ENCODE measurements at places on chromosomes 7 and 10. TPM values are rescaled to one million over a fixed set of nuclear protein-coding genes. Genes with fewer than 3 reads are reported as not detected.

DNA sequence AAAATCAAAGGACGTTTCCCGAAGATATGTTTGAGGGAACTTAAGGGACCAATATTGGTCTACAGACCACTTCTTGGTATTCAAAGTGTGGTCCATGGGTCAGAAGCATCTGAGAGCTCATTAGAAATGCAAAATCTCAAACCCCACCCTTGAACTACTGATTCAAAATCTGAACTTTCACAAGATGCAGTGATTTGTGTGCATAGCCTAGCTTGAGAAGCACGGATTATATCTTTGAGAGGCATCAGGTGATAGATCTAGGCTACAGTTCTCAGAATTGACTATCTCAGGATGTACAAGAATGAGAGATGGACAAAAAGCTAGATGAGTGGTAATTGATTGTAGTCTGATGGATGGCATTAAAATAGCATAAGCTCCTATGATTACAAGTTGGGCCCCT lies 19.5 kb downstream of the CYP3A4 start:
- no peak overlapping the region for H3K4me3 ChIP-seq
- DNase-seq = no peak
- no peaks in the 10 kb centered on the region for H3K36me3 ChIP-seq
- H3K4me1 ChIP-seq = no peaks in the 10 kb centered on the region
- H3K27ac ChIP-seq = no peak overlapping the region

DNA sequence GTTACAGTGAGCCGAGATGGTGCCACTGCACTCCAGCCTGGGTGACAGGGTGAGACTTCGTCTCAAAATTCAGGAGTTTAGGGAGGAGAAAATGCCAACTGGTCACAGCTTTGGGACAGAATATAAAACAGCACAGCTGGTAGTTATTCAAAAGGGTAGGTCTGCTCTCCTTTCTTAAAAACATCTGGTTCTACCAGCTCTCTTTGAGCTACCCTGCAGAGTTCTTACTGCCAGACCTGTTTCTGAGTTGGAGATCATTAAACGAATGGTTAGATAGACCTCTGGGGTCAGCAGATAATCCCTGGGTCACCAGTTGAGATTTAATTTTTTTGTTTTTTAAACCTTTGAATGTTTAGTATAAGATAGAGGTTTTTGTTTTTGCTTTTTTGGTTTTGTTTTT lies 52.6 kb downstream of the MCU start:
- H3K4me3 ChIP-seq = no peak overlapping the region
- H3K36me3 ChIP-seq = no peaks in the 10 kb centered on the region
- no peaks in the 10 kb centered on the region for H3K27me3 ChIP-seq
- no peak for DNase-seq

GRCh38 chr10:123236126-123236525 lies 81.9 kb downstream of the BUB3 start:
- DNase-seq = no peak
- no peaks in the 10 kb centered on the region for H3K27me3 ChIP-seq
- no peak overlapping the region for H3K27ac ChIP-seq
- H3K36me3 ChIP-seq = no peaks in the 10 kb centered on the region

- H3K4me1 ChIP-seq = no peaks in the 10 kb centered on the region
- H3K27me3 ChIP-seq = no peaks in the 10 kb centered on the region
- H3K27ac ChIP-seq = no peak overlapping the region
- no peaks in the 10 kb centered on the region for H3K36me3 ChIP-seq
- H3K4me3 ChIP-seq = no peak overlapping the region
Observed at GRCh38 chr10:116880716-116881482, 31.6 kb downstream of the ENO4 start.

- H3K27me3 ChIP-seq = no peaks in the 10 kb centered on the region
- peaks cover 4% of the 10 kb centered on the region for H3K36me3 ChIP-seq
- DNase-seq = no peak
- H3K4me1 ChIP-seq = no peaks in the 10 kb centered on the region
- H3K27ac ChIP-seq = no peak overlapping the region
Observed at GRCh38 chr10:127434006-127434405, 115.1 kb upstream of the NPS start.

- peaks cover 10% of the 10 kb centered on the region for H3K4me1 ChIP-seq
- DNase-seq = no peak
- H3K4me3 ChIP-seq = no peak overlapping the region
- H3K36me3 ChIP-seq = no peaks in the 10 kb centered on the region
- no peaks in the 10 kb centered on the region for H3K27me3 ChIP-seq
Observed at GRCh38 chr10:112517451-112517862, 70.4 kb downstream of the VTI1A start.

DNA sequence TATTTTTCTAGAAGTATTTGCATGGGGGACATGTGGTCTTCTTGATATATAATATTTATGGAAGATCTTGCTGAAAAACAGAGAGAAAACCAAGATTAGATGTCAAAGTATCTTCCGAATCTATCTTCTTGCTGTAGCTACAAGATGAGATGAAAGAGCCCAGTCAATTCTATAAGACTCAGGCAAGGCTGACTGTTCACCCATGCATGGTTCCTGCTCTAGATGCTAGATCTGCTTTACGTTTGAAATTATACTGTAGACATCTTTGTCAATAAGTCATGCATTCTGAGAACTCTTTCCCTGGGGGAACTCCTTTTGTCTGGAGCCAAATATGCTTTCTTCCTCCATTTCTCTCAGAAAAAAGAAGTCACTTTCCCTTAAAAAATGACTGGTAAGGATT lies 1292.0 kb downstream of the XPNPEP1 start:
- H3K27ac ChIP-seq = no peak overlapping the region
- DNase-seq = no peak
- H3K36me3 ChIP-seq = no peaks in the 10 kb centered on the region
- no peak overlapping the region for H3K4me3 ChIP-seq
- no peaks in the 10 kb centered on the region for H3K27me3 ChIP-seq

GRCh38 chr7:112160130-112160770 lies 45.9 kb downstream of the DOCK4 start:
- H3K36me3 ChIP-seq = no peaks in the 10 kb centered on the region
- no peak overlapping the region for H3K4me3 ChIP-seq

- no peak for DNase-seq
- H3K4me1 ChIP-seq = no peaks in the 10 kb centered on the region
- no peaks in the 10 kb centered on the region for H3K36me3 ChIP-seq
- no peaks in the 10 kb centered on the region for H3K27me3 ChIP-seq
- H3K27ac ChIP-seq = no peak overlapping the region
- no peak overlapping the region for H3K4me3 ChIP-seq
Observed at GRCh38 chr7:17144322-17144721, 154.1 kb upstream of the AHR start.

The MMP21 gene
- not detected for total RNA-seq

The AGFG2 gene
- total RNA-seq = 24.8 TPM

The CWF19L1 gene
- 12.0 TPM for total RNA-seq

The ANKRD61 gene
- total RNA-seq = not detected

The GPRIN2 gene
- not detected for total RNA-seq

Data from heart left ventricle (tissue), 16 donors.